HT1080 (cell line): ENCODE measurements at places on chromosomes 7 and 10.

GRCh38 chr10:72272689-72273409, 875 bp upstream of the DDIT4 start:
- peak; percentile 87 for DNase-seq

DNA sequence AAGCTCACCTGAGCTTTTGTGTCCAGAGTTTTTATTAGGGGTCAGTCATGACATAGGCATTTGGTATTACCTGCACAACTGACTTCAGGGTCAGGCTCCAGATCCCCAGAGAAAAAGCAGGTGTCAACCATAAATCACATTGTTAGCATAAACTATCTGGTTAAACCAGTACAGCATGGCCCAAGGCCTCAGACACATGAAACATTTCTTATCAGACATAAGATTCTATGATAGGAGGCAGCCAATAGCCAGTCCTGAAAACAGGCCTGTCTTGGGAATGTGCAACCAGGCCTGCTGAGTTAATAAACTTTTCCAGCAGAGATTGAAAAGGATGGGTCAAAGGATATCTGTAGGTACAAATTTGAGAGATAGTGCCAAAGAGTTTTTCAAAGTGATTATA, 116.1 kb downstream of the TPST1 start:
- no peak for DNase-seq

DNA sequence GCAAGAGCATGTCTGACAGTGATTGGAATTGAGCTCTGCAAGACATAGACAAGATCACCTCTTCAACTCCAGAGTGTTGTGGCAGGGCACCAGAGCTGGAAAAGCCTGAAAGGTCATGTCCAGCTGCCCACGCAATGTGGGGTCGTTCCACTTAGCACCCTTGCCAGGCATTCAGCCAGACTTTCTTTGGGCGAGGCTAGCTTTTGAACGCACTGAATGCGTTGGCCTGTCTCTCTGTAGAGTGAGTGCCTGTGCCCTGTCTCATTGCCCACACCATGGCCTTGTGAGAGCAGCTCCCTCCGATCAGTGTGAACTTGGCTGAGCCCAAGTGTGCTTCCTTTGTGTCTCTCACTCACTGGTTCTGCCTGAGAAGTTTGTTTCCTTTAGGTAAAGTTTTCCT, 23.3 kb downstream of the UBTD1 start:
- DNase-seq: no peak

DNA sequence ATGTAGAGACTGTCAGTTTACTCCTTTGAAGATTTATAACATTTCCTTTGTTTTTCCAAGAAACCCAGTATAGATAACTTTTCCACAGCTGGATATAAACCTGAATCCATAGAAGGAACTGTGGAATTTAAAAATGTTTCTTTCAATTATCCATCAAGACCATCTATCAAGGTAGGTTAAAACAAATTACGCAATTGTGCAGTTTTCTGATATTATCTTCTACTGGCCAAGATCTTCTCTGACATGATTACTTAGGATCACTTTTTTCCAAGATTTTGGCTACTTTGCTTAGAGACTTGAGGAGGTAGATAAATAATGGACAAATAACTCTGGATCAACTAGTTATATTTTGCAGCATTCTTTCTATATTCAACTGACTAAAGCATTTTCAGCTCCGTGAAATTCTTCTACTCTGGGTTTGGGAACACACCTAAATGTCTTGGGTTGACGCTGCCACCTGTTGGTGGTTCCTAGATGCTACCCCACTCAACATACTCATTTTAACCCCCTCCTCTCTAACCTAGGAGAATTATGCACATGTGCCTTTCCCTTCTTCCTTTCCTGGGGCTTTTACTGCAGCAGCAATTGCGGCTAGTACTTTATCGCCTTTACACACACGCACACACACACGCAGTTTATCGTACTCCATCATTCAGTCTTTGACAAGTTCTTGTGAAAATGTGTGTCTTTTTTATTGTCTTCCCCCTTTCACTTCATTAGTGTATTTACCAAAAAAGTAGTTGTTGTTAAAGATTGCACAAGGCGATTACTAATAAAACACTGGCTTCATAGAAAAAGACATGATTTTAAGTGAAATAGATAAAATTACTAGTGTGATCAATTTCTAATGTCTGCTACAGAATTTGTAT, 32.7 kb downstream of the ABCB5 start:
- peak; percentile 38 for DNase-seq

- DNase-seq: no peak
Observed at GRCh38 chr7:47297120-47297519, 284.8 kb downstream of the TNS3 start.

DNA sequence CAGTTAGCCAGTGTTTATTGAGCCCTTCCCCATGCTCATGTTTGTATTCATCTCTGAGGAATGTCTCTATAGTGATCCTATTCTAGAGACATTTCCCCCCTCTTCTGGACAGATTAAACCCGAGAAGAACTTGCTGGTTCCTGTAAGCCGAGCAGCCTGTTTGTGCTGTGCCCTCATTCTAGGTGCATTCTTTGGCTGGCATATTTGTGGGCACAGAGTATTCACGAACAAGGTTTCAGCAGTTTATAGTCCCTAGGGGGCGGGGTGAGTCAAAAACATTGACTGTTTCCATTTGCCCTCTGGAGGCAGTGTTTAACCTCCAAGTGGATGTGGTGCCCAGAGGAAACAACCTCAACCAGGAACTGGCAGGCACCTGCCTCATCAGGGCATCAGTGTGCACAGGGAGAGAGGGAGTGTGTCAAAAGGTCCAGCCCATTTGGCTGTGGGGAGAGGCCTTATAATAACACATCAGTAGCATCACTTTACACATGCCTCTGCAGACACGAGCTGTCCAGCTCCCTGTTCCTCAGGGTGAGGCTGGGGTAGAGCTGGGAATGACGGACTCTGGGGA, 273.3 kb upstream of the LRGUK start:
- DNase-seq: peak; percentile 92

- DNase-seq: peak; percentile 30
Observed at GRCh38 chr7:116315293-116315692, 105.0 kb downstream of the TES start.

DNA sequence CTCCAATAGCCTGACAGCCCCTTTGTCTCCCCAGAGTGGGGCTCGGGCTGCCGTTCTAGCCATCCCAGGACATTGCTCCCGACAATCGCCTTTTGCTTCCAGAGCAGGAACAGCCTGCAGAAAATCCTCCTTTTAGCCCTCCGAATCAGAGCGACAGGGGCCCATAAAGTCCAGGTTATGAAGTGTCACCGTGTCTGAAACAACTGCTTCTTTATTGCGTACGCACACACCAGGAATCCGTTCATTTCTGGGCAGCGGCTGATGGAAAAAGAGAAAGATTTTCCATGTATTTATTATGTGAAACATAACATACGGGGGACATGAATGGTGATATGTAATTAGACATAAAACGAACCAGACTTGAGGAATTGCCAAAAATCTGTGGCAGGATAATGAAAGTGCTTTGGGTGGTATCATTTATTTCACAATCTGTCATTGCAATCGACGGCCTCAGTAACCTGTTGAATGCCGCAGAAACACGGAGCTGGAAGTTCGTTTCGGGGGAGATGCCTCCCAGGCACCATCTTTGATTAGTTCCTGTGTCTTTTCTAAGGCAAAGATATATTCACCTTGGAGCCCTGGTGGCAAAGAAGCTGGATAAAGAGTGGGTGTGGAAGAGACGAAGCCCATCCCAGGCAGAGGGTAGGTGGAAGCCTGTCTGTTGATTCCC, 48.1 kb downstream of the FAM241B start:
- DNase-seq: no peak

GRCh38 chr10:111890046-111890445, 293.5 kb downstream of the GPAM start:
- DNase-seq: no peak

- DNase-seq: peak; percentile 19
Observed at GRCh38 chr7:34091321-34091917, 186.1 kb downstream of the BMPER start.

DNA sequence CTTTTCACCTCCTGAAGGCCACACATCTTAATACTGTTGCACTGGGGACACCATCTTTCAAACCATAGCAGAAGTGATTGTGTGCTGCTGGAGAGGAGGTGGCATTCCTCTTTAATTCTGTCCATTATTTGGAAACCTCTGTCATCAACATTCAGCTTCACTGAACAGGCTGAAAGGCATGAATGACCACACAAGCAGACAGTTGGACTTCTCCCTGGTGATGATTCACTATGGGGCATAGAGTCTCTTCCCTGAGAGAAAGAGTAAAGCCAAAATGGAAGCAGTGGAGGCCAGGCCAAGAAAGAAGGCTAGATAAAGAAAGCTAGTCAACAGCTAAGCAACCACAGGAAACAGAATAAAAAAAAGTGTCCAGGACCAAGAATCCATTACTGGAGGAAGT, 113.1 kb upstream of the VSTM2A start:
- DNase-seq: no peak

GRCh38 chr7:132977234-132977633, 104.7 kb downstream of the CHCHD3 start:
- DNase-seq: no peak

DNA sequence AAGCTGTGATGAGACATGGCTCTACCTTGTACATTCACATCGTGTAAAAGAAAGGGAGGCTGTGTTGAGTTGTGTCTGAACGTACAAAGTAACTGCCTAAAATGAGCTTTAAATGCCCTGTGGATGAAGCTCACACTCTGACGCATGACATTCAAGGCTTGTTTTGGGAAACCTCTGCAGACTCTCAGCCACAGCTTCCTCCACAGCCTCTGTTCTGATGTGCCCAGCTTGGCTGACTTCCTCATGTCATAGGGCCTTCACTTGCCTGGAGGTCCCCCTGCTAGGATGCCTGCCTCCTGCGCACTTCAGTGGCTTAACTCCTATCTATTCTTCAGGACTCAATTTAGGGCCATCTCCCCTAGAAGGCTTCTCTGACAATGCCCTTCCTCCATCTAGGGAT, 230.0 kb upstream of the HABP2 start:
- DNase-seq: no peak

- DNase-seq: no peak
Observed at GRCh38 chr7:109834851-109835250, 1256.1 kb upstream of the LRRN3 start.

GRCh38 chr10:4656576-4657194, 169.3 kb upstream of the AKR1E2 start:
- peak; percentile 46 for DNase-seq

DNA sequence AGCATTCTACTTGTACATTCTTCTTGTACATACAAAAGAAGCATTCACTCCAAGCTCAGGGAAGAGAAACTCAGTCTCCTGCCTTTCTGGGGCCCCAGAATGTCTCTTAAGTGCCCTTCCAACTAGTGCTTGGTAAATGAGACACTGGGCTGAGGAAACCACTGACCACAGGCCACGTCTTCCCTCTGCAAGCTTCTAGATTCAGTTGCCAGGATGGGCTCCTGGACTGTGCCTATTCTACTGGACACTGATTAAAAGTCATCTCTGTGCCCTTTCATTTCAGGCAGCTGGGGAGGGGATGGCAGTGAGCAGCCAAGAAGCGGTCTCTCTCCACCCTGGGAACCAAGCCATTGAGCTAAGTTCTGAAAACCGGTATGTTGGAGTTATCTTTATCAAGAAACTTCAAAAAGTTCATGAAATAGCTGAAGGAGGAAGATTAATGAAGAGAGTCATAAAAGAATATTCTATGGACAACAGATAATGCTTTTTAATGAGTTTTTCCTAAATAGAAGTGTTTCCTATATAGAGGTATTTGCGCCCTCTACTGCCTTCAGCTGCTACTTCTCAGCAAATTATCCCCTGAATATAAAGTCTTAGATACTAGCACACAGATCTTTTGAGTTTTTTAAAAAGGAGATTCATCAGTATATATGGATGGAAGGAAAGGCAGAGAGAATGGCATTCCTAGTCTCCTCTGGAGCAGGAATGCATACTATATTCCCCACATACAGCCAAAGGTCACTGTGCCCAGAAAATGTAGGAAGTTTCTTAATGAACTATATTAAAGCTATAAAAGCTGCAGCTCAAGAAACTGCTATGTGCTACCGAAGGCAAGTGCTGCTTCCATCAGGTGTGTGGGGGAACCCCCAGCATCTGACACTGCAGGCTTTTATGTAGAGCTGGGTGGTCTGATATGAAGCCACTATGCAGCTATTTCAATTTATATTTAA, 8.4 kb upstream of the IFIT1B start:
- peak; percentile 32 for DNase-seq

DNA sequence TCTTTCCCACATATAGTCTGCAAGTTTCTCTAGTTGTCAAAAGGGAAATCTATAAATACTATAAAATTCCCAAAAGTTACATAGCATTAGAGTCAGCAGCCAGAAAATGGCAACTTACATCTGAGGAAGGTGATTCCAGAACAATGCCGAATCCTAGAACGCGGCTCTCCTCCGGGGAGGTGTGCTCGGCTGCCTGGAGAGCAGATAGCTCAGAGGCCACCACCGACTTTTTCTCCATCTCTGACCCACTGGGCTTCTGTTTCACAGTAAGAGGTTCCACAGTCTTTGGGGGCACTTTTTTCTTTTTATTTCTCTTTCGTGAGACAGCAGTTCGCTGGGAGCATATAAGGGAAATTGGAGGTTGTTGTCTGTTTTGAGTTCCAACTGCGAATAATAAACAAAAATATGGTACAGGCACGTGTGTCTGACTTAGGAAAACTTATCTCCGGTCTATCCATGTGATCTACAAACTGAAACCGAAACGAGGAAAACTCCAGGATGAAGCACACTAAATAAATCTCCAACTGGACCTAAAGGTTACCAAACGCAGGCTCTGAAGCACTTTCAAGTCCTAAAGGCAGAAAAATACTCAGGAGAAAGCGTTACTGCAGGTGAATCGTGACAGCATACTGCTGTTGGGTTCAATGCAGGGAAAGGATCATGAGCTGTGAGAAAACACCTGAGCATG, 36.2 kb downstream of the BEND7 start:
- no peak for DNase-seq

DNA sequence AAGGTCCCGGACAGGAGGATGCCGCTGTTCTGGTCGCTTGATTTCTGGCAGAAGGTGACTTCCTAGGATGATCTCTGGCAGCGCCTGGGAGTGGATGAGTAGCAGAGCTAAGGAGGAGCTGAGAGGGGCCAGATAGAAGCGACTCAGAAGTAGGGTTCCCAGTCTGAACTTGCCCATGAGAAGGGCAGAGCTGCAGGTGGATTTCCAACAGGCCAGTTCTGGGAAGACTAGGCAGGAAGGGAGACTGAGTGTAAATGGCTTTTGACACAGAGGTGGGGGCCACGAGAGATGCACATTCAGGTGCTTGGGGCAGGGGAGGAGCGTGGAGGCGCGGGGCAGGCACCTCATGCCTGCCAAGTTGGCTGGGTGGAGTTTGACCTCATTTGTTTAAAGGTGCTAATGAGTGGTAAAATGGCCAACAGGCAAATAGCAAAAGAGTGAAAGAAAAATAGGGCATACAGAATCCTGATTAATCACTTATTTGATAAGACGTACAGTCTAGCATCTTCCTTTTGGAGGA, 58.8 kb downstream of the SHH start:
- no peak for DNase-seq

DNA sequence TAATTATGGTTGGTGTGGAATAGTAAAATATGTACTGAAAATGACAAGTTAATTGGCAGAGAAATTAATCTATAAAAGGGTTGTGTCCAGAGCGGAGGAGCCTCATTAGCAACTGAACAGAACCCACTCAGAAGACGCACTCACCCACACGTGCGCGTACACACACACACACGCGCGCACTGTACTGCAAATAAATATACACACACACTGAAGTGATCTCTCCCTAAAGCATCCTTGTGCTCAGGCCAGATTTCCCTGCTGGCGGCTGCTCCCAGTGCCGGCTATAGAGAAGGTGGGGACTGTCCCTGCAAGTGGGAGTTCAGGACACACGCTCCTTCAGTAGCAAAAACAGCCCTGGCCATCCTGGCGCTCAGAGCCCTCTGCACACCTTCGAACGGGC, 85.2 kb downstream of the CHST15 start:
- no peak for DNase-seq

- DNase-seq: no peak
Observed at GRCh38 chr10:61918989-61919388, 17.5 kb downstream of the ARID5B start.

GRCh38 chr7:116673457-116673865, 1.5 kb downstream of the MET start:
- no peak for DNase-seq
